Activated T-helper 9 cell treated with anti-CD3 and anti-CD28 coated beads, Interleukin-2, amount 50 U/mL, for 16 hours (primary cell): ENCODE measurements at places on chromosomes 3 and 15.

- DNase-seq: no peak
Observed at GRCh38 chr3:101988596-101988995, 139.3 kb downstream of the NFKBIZ start.

DNA sequence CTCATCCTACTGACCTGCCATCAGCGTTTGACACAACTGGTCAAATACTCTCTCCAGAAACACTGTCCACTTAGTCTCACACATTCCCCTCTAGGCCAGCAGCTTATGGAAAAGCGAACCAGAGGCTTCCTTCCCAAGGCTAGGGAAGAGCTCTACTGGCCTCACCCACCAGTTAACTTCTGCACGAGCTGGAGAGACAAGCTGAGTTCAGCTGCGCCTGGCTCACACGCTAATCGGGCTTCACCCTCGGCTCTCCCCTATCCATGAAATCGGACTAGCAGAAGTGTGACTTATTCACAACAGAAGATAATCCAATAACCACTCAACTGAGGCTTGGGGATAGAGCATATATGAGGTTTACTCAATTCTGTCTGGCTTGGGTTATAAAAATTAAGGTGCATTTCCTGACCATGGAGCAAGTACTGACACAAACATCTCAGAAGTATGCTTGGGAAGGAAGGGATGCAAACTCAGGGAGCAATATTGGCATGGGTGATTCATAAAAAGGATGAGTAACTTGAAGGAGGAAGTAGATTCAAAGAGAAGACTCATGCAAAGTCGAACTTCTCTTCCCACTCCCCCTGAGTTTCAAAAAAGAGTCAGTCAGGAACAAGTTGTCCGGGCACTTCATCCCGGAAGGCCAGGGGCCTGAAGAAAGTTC, 73.1 kb downstream of the XXYLT1 start:
- DNase-seq: no peak

DNA sequence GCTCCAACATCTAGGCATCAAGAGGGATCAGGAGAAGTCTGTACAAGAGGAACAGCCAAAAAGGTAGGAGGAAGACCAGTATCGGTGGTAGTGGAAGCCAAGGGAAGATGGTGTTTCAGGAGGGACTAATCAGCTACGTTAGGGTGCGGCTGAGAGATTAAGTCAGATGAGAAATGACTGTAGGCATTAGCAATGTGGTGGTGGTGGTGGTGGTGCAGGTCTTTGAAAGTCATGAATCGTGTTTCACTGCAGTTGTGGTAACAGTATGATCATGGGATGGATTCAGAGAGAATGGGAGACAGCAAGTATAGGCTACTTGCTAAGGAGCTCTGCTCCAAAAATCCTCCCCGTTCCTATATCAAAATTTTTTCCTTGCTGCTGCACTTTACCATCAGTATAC, 35.5 kb downstream of the ASTE1 start:
- no peak for DNase-seq

- DNase-seq: no peak
Observed at GRCh38 chr3:160369784-160370183, 29.2 kb downstream of the IFT80 start.

DNA sequence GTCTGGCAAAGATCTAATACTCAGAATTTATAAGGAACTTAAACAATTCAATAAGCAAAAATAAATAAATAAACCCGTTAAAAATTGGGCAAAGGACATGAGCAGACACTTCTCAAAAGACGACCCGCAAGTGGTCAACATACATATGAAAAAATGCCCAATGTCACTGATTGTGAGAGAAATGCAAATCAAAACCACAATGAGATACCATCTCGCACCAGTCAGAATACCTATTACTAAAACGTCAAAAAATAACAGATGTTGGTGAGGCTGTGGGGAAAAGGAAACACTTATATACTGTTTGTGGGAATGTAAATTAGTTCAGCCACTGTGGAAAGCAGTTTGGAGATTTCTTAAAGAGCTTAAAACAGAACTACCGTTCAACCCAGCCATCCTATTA, 188.0 kb upstream of the MRPL3 start:
- DNase-seq: no peak

DNA sequence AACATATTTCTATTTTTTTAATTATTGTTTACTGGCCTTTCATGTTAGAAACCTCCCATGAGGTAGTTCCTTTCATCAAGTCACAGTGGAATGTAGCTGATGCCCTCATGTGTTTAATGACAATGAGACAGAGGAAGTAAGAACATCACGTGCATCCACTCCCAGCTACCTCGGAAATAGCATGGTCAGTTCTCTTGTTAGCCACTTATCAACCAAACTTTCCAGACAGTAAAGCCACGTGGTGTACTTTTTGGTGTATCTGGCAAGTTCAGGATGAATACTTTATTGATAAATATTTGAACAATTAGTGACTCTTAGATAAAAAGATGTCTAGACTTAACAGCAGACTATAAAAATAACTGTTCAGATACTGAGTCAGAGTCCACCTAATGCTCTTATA, 781.7 kb downstream of the MECOM start:
- no peak for DNase-seq

DNA sequence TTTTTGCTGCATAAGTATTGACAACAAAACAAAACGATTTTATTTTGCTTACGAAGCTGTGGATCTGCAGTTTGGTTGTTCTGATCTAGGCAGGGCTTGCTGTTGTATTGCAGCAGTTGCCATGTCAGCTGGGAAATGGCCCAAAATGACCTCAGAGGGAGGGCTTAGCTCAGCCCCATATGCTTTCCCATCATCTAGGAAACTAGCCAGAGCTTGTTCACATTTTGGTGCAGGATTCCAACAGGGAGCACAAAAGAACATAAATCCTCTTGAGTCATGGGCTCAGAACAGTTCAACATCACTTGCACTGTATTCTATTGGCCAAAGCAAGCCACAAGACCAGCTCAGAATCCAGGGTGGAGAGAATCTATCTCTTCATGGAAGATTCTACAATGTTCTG, 42.2 kb upstream of the ROBO2 start:
- DNase-seq: no peak

DNA sequence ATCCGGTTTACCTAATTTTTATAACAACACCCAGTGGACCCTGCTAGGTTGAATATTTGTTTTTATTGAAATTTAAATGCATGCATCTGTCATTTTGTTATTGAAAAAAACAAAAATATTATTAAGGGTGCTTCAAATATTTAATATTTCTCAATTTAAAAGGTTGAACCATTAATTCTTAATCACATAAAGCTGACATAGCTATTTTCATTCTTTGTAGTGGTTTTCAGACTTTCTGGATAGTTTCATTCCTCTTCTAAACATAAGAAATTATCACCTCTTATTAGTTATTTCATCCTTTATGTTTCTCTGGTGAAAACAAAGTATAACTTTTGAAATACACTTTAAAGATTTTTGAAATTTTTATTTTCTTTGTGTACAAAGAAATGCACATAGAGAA, 369.9 kb upstream of the PLSCR5 start:
- no peak for DNase-seq

GRCh38 chr3:45580112-45580765, 14.3 kb upstream of the LIMD1 start:
- no peak for DNase-seq

DNA sequence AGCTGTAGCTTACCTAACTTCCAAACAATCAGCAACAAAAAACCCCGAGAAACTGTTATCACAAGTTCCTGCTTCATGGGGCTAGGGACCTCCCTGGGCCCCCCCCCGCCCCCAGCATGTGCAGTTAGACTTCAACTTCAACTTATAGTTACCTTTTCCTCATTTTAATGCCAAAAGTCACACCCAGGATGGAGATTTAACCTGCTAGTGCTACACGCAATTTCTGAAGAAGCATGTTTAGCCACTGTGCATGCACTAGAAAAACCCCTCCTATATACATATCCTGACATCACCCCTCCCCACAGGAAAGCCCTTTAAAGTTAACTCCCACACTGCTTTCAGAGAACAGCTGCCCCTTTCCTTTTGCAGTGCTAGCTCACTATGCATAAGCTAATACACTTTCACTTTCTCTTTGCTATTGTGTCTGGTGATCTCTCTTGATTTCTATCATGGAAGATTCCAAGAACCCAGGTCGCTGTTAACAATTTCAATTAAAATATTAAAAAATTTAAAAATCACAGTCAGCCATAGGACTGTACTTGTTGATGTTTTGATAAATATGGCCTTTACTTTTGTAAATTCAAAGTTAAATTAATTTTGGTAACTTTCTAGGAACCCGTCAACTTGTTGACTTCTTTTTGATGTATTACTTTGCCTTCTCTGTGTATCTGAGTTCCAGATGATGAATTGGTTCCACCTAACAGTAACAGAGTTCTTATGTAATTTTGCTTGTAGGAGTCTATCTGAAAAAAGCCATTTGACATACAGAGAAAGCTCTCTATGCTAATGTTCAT, 75.2 kb upstream of the ACAD9 start:
- peak; percentile 21 for DNase-seq

DNA sequence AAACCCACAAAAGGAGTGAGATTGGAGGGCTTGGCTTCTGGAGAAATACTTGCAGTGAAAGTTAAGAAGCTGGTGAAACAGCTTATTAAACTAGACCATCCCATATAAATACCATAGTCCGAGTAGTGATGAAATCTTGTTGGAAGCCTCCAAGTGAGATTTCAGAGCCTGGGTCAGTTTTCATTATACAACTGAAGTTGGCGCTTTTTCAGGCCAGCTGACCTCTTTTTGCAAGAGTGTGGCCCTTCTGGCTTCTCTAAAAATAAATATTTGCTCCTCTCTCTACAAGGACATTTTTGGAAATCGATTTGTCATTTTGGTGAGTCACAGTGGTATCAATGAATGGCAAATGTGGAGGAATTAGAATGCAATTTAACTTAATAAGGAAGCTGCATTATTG, 51.2 kb upstream of the THRB start:
- DNase-seq: no peak

- no peak for DNase-seq
Observed at GRCh38 chr3:24573576-24573975, 78.9 kb upstream of the THRB start.

DNA sequence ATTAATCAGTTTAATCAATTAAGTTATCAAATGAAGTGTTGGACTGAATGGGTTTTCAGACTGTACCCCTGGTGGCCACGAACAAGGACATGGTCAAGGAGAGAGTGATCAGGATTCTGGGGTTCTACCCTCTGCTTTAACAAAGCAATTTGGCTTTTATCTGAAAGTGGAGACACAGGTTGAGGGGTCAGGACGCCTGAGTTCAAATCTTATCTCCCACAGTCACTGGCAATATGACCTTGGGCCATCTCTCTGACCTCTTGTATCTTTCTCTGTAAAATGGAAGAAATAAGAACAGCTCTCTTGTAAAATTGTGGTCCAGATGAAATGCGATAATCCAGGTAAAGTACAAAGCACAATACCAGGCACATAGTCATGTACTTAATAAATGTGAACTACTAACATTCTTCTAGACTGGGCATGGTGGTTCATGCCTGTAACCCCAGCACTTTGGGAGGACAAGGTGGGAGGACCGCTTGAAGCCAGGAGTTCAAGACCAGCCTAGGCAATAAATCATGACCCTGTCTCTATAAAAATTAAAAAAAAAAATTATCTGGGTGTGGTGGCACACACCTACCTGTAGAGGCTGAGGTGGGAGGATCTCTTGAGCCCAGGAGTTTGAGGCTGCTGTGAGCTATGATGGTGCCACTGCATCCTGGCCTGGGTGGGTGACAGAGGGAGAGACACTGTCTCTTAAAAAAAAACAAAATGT, 48.6 kb upstream of the ARL8B start:
- no peak for DNase-seq

GRCh38 chr3:162569314-162569713, 1072.7 kb downstream of the OTOL1 start:
- no peak for DNase-seq

DNA sequence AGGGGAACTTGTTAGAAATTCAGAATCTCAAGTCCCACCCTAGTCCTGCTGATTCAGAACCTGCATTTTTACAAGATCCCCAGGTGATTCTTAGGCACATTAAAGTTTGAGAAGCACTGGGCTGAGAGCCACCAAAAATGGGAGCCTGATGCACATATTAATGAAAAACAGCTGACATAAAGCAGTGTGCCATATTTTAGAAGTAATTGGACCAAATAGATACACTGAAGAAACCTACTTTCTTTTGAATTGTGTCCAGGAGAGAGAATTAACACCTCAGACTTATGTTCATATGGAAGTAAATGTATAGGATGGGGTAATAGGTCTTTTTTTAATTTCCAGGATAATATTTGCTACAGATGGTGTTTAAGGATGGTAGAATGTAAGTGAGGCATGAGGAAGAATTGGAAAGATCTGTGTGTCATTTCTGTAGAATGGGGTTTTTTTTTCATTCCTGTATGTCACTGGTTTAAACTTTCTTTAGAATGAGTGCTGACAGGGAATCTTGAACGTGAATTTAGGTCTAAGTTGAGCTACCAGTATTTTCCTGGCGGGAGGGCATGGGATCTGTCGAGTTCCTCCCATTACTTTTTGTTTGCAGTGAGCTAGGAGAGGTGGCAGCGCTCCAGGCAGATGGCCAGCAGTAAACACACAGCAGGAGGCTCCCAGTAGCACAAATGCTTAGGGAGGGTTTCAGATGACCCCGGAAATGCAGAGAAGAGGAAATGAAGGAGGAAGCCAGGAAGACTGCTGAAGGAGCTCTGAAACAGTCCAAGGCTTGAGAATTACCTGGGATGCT, 185.6 kb downstream of the PLCL2 start:
- no peak for DNase-seq

GRCh38 chr3:107421170-107421792, 44.0 kb downstream of the CCDC54 start:
- DNase-seq: no peak

- no peak for DNase-seq
Observed at GRCh38 chr15:57272771-57273357, 103.4 kb upstream of the CGNL1 start.

DNA sequence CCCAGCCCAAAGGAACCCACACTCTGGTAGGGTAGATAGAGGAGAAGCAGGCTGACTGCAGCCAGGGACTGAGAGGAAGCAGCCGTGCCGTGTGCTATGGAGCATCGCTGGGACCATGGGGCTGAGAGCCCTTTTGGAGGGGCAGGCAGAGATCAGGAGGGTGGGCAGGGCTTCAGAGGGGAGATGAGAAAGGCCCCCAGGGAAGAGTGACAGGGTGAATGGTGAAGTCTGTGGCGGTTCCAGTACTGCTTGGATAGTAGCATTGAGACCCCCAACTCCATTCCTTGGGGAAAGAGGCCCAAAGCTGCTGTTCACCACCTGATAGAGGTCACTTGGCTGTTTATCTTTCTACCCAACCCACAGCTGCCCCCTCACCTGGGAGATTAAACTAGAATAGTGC, 80.0 kb upstream of the MRPS22 start:
- no peak for DNase-seq

GRCh38 chr3:14550651-14551611, 10.8 kb upstream of the GRIP2 start:
- DNase-seq: no peak

- no peak for DNase-seq
Observed at GRCh38 chr15:23566651-23567050, 1.2 kb downstream of the MKRN3 start.

DNA sequence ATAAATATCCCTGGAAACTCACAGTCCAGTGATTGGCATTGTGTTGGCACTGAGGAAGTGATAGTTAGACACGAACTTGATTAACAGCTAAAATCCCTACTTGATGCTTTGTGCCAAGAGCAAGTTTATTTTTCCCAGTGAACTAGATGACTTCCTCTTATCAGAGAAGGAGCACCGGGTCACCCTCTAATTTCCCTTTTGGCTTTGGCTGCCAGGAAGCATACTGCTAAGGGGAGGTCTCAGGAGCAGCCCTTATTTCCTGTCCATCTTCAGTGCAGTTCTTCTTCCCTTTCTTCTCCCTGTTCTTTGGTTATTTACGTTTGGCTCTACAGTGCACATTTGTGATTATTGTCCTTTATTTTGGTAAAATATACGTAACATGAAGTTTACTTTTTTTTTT, 13.0 kb downstream of the FBLN2 start:
- no peak for DNase-seq

GRCh38 chr3:191356631-191357439, 26.5 kb upstream of the UTS2B start:
- no peak for DNase-seq
